Left kidney (tissue), 8 donors: ENCODE measurements at places on chromosomes 3 and 15. TPM values are rescaled to one million over a fixed set of nuclear protein-coding genes. Genes with fewer than 3 reads are reported as not detected.

GRCh38 chr3:118098827-118099226 is 935.8 kb downstream of the IGSF11 start:
- DNase-seq = no peak

DNA sequence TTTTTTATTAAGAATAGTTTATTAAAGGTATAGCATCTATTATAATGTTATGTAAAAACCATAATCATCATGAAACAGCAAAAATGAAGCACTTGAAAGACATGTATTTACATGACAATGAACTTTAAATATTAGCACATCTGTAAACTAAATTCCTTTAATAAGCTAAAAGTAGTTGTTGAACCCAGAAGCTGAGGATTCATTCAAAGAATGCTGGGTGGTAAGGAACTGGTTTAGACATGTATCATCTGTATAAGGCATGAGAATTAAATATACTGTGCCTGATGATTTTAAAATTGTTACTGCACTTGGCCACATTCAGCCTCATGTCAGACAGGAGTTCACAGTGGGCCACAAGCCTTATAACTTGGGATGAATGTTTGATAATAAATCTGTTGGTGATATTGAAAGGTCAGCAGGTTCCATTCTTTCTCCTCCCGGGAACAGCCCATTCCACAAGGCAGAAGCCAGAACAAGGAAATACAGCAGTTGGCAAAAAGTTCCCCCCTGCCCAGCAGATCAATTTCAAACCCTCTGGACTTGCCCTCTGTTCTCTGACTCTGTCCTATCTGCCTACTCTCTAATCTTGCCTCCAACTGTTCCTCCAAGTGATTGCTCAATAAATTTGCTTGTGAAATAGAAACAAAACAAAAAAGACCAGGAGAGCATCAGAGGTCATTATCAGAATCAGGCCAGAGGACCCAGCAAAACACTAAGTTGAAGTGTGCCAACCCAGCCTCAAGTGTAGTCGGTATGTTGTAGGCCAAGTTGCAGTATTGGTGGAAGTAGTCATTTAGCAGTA is 49.8 kb upstream of the TEX264 start:
- DNase-seq = no peak

GRCh38 chr3:30952786-30953185 is 58.3 kb upstream of the GADL1 start:
- no peak for DNase-seq

DNA sequence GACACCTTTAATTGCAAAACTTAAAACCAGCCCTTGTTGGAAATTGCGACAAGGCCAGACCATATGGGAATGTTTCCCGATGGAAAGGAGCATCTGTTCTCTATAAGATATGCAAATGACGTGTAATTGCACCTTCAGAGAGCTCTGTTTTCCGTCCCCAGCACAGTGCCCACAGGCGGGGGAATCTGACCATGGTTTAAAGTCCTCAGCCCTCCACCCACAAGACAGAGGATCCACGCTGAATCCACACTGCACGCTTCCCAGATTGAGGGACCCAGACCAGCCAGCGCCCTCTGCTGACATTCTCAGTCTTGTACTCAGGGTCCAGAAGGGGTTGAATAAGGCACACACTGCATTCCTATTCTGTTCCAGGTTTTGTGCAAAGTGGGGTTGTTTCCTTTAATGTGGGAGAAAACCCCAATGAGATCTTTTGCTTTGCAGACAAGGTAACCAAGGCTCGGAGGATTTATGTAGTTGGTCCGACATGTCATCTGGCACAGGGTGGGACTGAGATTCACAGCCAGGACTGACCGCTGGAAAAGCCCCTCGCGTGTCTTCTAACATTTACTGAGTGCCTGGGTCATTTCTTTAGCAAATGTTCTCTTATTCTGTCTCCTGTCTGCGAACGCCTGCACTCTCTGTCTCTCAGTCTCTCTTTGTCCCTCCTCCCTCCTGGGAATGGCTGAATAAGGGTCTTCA is 36.8 kb upstream of the KLHL25 start:
- DNase-seq = peak; percentile 68

- no peak for DNase-seq
These were observed 996 bp upstream of the XIRP1 start for GRCh38 chr3:39193391-39193790.

DNA sequence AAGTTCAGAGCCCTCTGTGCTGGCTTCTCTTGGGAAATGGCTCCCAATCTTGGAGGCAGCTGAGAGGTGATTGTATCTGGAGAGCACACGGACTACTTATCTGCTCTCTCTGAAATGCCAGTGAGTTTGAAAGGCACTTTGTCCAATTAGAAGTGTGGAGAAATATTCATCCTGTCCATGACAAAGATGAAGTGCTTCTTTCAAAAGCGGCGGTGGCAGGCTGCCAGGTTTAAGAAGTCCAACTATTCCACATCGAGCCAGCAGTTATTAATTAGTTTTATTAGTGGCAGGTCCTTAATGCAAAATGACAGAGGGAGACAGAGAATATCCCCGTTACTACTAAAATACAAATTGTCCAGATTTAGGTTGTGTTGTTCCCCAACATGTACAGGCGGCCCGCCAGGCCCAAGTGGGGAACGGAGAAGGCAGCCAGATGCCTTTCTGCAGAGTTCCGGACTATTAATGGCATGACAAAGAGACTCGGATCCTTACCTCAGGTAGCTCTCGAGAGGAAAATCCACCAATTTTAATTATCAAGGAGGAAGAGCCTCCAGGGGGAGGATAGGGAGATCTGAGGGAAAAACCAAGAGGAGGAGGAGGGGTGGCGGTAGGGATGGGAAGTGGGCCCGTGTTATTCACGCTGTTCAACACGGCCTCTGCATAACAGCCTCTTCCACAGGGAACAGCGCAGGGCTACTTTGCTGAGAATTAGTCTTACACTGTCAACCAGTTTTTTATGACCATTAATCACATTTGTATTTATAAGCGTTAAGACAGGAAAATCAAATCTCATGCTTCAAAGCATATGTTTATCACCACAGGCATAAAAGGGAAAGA is 42.0 kb downstream of the RORA start:
- DNase-seq = no peak

DNA sequence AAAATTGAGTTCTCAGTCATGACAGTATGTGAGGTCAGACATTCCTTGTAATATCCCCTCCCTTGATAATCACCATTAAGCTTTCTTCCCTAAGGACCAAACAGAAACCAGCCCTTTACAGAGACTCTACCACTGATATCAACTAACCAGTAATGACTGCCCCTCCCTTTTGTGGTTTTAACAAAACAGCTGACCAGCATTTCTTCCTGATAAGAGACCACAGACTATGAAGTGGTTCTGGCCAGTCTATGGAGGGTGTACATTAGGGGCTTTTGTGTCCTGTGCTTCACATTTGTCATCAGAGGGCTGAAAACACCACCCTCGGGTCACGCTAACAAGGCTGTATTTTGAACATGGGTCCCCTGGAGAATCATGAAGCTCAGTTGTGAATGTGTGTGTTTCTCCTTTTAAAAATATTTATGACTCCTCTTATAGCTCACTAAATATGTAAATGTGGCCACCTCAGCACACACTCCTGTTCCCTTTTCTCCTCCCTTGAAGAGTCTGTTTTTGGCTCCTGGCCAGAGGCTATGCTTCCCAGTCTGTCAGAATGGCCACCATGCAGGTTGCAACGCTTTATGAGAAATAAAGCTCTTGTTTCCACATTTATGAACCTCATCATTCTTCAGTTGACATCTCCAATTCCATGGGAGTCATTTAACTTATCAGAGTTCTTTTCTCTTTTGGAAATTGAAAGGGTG is 239.3 kb downstream of the CPNE4 start:
- DNase-seq = no peak

- peak; percentile 58 for DNase-seq
These were observed 18.7 kb upstream of the HDAC11 start for GRCh38 chr3:13461169-13462124.

- no peak for DNase-seq
These were observed 64.6 kb downstream of the TLE3 start for GRCh38 chr15:70033109-70033508.

DNA sequence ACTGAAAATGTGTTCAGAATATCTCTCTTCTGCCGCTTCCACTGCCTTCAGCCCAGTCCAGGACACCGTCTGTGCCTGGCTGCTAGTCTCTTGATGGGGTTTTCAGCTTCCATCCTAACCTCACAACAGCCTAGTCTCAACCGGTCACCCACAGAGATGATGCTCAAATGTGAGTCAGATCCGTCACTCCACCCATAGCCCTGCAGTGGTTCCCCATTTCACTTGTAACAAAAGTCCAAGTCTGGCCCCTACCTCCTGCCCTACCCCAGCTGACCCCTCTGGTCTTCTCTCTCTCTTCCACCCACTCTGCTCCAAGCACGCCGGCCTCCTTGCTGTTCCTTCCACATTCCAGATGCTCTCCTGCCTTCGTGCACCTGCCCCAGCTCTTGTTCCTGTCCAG is 68.1 kb downstream of the PPARG start:
- no peak for DNase-seq

DNA sequence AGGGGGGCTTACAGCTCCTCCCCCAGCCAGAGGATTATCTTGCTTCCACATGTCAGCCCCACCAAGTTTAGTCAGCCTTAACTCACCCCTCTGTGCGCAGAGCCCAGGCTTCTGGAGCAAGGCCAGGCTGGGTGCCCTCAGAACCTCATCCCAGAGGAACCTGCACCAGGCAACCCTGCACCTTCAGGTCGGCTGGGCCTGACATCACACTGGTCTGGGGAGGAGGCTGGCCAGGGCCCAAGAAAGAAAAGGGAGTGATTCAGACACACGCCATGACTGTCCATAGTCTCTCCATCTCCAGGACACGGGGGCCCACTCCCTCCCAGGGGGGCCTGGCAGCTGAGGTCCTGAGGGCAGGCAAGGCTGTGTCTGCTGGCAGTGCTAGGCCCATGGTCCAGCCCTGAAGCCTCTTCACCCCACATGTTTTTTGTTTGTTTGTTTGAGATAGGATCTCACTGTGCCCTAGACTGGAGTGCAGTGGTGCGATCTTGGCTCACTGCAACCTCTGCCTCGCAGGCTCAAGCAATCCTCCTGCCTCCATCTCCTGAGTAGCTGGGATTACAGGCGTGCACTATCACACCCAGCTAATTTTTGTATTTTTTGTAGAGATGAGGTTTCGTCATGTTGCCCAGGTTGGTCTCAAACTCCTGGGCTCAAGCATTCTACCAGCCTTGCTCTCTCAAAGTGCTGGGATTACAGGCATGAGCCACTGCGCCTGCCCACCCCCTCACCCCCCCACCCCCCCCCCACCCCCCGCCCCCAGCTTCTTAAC is 11.1 kb downstream of the TNK2 start:
- DNase-seq = no peak

DNA sequence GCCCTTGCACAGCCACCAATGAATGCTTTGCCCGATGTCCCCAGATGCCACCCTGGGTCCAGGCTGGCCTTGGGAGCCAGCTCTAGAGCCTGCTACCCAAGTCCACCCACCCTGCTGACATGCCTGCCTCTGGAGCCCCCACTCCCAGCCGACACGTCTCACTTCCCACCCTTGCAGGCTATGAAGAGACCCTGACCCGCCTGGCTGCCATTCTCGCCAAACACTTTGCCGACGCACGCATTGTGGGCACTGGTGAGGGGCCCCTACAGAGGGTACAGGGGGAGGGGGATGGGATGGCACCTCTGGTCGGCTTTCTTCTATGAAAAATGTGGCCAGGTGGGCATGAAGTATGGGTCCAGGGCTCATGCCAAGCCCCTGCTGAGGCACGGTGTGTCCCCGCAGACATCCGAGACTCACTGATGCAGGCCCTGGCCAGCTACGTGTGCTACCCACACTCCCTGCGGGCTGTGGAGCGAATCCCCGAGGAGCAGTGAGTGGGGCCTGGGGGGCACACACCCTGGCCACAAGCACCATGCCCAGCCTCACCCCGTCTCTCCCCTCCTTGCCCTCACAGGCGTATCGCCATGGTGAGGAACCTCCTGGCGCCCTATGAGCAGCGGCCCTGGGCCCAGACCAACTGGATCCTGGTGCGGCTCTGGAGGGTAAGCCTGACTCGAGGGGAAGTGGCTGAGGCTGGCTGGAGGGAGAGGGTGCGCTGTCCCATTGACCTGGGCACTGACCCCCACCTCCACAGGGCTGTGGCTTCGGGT is 6.0 kb downstream of the AMIGO3 start:
- DNase-seq = no peak

DNA sequence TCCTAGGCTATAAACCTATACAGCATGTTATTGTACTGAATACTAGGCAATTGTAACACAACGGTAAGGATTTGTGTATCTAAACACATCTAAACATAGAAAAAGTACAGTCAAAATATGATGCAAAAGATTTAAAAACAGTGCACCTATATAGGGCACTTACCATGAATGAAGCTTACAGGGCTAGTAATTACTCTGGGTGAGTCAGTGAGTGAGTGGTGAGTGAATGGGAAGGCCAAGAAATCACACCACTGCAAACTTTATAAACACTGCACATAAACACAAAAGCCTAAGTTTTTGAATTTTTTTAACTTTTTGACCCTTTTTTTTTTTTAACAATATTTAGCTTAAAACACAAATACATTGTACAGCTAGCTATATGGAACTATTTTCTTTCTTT is 204.7 kb upstream of the CTNNB1 start:
- DNase-seq = no peak

GRCh38 chr3:36379872-36380220 is 458 bp upstream of the STAC start:
- DNase-seq = no peak

- no peak for DNase-seq
These were observed 34.9 kb upstream of the TTBK2 start for GRCh38 chr15:42955518-42955917.

- DNase-seq = no peak
These were observed 1.7 kb upstream of the STAB1 start for GRCh38 chr3:52493232-52494017.

DNA sequence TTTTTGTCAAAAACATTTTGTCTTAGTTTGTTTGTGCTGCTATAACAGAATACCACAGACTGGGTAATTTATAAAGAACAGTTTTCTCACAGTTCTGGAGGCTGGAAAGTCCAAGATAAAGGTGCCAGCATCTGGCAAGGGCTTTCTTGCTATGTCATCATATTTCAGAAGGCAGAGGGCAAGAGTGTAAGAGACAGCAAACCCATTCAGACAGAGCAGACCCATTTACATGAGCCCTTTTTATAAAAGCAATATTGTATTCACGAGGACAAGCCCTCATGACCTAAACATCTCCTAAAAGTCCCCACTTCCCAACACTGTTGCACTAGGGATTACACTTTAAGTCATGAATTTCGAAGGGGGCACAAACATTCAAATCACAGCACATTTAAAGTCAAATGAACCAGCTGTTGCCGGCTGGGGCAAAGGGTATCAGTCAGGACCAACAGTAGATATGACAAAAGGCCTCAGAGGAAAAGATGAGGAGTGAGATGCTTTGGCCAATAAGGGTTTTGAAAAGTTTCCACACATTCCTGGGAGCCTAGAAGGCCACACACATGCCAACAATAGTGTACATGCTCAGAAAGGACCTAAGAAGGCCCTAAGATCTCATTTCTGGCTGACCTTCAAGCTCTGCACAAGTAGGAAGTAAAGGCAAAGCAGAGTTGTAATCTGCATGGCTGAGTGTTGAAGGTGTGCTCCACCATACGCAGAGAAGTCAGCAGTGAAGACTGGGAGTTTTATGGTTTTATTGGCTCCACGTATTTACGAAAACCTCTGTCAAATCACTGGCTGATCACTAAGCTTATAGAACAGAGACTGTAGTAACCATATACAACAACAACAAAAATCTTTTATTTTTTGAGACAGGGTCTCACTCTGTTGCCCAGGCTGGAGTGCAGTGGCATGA is 37.9 kb downstream of the UQCC5 start:
- DNase-seq = no peak

- DNase-seq = no peak
These were observed 8.0 kb downstream of the MTFMT start for GRCh38 chr15:65021488-65021887.

CLDN1 gene
- 58.2 TPM for polyA plus RNA-seq

C3orf20 gene
- polyA plus RNA-seq = 0.32 TPM

ATP10A gene
- 4.1 TPM for polyA plus RNA-seq

NMNAT3 gene
- 11.9 TPM for polyA plus RNA-seq

CCR5 gene
- polyA plus RNA-seq = 0.33 TPM

PLAAT1 gene
- 3.6 TPM for polyA plus RNA-seq
